Activated T-helper 1 cell treated with Interleukin-2 at 50 U/mL for 16 hours (primary cell): ENCODE measurements at places on chromosomes 12 and 14.
A peak's percentile ranks its signal among the peaks of the same experiment; 100 is the strongest.

- no peak for DNase-seq
Observed at GRCh38 chr12:93415723-93416464, 25.9 kb downstream of the UBE2N start.

DNA sequence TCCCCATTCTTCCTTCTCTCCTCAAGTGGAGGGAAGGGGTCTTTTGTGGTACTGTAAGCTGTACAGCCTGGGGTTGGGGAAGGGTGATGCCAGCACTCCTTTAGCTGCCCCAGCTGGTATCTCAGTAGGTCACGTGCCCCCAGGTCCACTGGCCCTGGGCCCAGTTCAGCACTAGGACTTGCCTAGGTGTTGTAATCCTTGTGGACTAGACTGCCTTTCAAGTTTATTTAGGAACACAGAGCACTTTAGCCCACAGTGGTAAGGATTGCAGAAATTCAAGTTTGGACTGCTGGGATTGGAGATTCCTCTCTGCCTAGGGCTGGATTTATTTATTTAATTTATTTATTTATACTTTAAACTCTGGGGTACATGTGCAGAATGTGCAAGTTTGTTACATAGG lies 569.6 kb downstream of the AACS start:
- DNase-seq = no peak

- DNase-seq = no peak
Observed at GRCh38 chr14:103623883-103624482, 5.0 kb upstream of the KLC1 start.

- DNase-seq = peak; percentile 47
Observed at GRCh38 chr12:56160193-56160763, 2.1 kb downstream of the MYL6 start.

DNA sequence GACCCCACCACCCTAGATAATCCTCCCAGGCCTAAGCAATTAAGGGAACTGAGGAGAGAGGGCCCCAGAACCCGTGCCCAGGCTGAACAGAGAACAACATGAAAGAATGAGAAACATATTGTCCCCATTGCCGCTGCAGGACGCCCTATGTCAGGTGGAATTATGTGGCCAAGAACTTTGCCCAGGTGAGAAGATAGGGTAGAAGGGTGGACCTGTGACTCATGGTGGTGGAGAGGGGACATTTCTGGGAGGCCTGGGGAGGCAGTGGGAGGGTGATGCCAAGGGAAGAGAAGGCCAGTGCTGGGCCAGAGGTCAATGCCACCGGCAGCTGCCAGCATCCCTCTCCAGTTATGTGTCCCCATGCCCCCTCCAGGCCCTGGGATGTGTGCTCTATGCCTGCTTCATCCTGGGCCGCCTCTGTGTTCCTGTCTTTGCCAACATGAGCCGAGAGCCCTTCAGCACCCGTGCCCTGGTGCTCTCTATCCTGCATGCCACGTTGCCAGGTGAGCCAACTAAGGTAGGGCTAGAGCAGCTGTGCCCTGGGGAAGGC lies 15.5 kb downstream of the SOAT2 start:
- DNase-seq = no peak

GRCh38 chr12:11823043-11823442 lies 173.6 kb downstream of the ETV6 start:
- no peak for DNase-seq

DNA sequence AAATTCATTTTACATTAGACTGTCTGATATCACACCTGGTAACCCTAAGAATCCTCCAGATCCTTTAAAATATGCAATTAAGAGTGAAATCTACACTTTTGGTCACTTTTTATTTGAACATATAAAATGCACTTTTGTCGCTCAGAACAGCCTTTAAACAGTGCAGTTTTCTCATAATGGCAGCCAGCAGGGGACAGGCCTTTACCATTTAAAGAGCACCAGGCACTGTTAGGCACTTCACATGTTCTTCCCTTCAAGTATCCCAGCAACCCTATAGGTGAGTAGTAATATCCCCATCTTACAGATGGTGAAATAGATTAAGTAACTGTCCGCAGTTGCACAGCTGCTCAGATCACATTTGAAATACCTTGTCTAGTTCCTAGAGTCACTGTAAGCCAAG lies 11.3 kb upstream of the SAMD4A start:
- DNase-seq = no peak

GRCh38 chr14:90062822-90063539 lies 1.2 kb downstream of the KCNK13 start:
- no peak for DNase-seq

DNA sequence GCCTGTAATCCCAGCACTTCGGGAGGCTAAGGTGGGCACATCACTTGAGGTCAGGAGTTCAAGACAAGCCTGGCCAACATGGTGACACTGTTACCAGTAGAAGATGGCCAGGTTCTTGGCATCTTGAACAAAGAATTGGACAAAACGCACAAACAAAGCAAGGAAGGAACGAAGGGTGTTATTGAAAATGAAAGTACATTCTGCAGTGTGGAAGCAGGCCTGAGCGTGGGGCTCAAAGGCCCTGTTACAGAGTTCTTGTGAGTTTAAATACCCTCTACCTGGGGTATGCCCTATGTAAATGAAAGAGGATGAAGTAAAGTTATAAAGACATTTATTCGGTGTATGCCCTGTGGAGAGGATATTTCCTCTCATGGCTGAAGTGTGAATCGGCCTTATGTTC lies 20.8 kb upstream of the CDK17 start:
- no peak for DNase-seq

- no peak for DNase-seq
Observed at GRCh38 chr14:34699873-34700621, 14.3 kb downstream of the CFL2 start.

- DNase-seq = no peak
Observed at GRCh38 chr14:32397861-32398640, 69.0 kb downstream of the AKAP6 start.

- no peak for DNase-seq
Observed at GRCh38 chr14:38469156-38469555, 213.3 kb upstream of the CLEC14A start.

- DNase-seq = no peak
Observed at GRCh38 chr12:14810953-14811483, 3.0 kb downstream of the SMCO3 start.

GRCh38 chr14:102182190-102182589 lies 42.5 kb downstream of the WDR20 start:
- DNase-seq = no peak

GRCh38 chr14:91126761-91127160 lies 12.9 kb downstream of the DGLUCY start:
- DNase-seq = no peak

GRCh38 chr14:101509730-101510371 lies 51.4 kb upstream of the DIO3 start:
- DNase-seq = no peak

GRCh38 chr14:70192915-70193314 lies 4.2 kb upstream of the SLC8A3 start:
- DNase-seq = no peak

DNA sequence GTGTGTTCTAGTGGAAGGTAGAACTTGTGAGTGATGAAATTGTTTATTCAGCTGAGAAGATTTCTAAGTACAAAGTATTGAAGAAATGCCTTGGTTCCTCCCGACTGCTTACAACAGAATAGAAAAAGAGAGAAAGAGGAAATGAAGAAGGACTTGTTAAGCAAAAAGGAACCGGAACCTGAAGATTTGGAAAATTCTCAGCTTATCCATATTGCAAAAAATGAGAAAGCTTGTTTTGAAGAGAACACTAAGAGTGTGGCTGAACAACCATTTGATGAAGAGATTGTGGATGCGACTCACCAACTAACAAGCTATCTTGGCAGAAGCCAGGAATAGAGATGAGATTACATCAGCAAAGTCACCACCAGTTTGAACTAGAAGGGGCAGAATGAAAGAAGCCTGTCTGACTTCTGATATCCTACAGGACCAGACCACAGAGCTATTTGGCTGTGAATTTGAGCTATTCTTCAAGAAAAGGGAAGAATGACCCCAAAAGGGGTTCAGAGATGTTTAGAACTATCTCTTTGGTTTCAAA lies 15.1 kb downstream of the NDUFA9 start:
- no peak for DNase-seq

DNA sequence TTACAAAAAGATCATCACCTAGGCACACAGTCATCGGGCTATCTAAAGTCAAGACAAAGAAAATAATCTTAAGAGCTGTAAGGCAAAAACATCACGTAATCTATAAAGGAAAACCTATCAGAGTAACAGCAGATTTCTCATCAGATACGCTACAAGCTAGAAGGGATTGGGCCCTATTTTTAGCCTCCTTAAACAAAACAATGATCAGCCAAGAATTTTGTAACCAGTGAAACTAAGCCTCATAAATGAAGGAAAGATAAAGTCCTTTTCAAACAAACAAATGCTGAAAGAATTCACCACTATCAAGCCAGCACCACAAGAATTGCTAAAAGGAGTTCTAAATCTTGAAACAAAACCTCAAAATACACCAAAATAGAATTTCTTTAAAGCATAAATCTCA lies 191.6 kb upstream of the BMP4 start:
- no peak for DNase-seq

DNA sequence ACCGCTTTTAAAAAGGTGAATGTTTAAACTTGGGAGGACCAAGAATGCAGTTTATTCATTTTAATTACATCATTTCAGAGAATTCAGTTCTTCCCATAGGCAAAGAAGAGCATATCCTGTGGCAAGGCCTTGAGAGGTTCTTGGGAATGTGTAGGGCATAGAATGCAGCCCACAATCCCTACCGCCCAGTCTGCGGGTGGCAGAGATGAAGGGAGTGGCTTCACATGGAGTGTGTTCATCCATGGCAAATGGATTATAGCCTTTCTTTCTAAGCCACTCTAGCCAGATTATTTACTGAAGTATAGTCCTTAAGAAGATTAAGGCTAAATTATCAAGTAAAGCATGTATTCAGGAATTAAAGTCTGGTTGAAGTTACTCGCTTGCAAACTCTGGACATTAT lies 97.4 kb downstream of the TSPAN8 start:
- DNase-seq = no peak

DNA sequence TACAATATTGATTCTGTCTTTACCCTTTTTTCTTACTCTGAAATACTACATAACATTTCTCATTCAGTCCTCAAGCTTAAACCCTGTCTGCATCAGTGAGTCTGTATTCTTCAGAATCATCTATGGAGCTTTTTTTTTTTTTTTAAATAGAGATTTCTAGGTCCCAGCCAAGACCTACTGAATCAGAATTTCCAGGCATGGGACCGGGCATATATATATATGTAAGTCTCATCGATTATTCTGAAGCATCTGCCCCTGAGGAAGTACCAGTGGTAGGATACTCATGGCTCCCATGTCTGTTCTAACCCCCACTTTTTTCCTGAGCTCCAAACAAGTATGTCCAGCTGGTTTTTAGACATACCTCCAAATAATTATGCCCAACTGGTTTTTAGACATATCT lies 6.1 kb downstream of the DDX47 start:
- DNase-seq = no peak

- no peak for DNase-seq
Observed at GRCh38 chr14:86989285-86989684, 1003.7 kb downstream of the GALC start.

- no peak for DNase-seq
Observed at GRCh38 chr12:31929027-31929526, 30.1 kb upstream of the RESF1 start.

- no peak for DNase-seq
Observed at GRCh38 chr14:99647411-99647810, 2.5 kb downstream of the HHIPL1 start.

GRCh38 chr12:7411343-7411742 lies 32.6 kb downstream of the CD163L1 start:
- no peak for DNase-seq

DNA sequence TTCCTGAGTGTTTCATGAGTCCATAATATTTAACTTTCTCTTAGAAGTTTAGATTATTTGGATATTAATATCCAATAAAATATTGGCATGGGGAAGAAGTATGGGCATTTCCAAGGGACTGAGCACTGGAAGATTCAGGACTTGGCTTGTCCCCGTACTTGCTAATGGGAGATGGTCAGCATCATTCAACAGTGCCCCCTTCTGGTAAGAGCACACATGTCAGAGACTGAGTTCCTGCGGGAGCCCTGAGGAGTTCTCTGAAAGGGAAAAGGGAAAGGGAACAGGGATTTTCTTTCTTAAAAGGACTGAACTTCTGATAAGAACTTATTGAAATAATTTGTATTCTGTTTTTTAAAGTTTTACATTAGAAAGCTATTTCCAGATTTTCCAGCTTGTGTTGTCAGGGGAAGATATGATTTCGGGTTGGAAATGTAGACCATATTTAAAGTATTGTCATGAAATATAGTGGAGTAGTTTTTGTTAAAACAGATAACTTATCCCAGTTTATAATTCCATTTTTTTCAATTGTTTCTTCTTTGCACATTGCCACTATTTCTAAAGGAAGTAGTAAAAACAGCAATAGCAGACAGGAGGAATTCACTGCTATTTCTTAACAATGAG lies 59.8 kb upstream of the C12orf71 start:
- peak; percentile 5 for DNase-seq

DNA sequence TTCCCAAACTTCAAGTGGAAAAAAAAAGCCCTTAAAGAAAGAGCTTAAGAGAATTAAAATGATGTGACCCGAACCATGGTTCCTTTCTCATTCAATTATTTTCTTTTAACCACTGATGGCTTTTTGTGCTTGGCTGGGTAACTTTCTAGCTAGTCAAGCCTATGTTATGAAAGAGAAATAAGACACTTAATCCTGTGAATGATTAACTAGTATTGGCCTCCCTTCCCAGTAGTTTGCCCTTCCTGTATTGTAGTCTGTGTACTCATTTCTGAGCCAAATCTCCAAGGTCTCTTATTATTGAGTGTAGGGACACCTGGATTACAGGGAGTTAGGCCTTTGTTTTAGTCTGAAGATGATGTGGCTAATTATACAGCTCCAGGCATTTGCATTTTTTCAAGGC lies 353.0 kb downstream of the RAD51B start:
- DNase-seq = no peak
